Myocyte (in vitro differentiated cells): ENCODE measurements at places on chromosomes 12 and 14.
A peak's percentile ranks its signal among the peaks of the same experiment; 100 is the strongest.

DNA sequence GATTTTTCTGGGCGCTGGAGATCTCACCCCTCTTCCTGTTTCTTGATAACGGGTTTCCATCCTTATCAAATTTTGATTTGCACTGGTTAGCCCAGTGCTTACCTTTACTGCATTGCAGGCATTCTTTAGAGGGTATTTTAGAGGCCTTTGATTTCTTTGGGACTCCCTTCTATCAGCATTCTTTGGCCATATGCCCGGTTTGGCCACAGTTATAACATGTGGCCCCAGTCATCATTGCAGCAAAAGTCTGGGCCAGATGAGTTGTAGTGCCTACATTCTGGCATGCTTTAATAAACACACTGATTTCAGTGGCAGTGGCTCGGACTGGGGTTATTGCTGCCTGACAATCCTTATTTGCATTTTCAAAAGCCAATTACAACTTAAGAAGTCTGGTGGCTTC, 82.3 kb downstream of the KCNMB4 start:
- DNase-seq: peak; percentile 19

DNA sequence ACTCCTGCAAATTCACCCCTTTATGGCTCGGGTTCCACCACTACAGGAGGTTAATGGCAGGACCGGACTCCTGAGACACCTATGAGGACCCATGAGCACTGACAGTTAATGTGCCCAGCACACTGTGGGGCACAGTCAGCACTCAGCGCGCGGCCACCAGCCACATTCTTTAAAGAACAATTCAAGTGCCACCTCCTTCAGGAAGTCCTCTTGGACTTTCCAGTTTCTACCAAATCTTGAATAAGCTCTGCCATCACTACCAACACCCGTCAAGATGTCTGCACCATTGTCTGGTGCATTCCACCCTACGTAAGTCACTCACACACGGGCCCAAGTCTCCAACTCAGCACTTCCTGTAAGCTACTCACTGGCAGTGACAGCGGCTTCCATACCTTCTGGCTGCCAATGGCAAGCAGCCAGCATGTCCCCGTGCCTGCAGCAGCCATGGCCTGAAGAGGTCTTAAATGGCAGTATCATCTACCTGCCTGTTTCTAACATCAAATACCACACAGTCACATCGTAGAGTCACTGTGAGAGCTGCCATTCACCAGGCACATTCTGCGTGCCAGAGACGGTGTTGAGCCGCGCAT, 48.5 kb downstream of the CDC42BPB start:
- DNase-seq: no peak

- DNase-seq: peak; percentile 44
Measured at GRCh38 chr12:100927826-100928225, 133.2 kb downstream of the ANO4 start.

DNA sequence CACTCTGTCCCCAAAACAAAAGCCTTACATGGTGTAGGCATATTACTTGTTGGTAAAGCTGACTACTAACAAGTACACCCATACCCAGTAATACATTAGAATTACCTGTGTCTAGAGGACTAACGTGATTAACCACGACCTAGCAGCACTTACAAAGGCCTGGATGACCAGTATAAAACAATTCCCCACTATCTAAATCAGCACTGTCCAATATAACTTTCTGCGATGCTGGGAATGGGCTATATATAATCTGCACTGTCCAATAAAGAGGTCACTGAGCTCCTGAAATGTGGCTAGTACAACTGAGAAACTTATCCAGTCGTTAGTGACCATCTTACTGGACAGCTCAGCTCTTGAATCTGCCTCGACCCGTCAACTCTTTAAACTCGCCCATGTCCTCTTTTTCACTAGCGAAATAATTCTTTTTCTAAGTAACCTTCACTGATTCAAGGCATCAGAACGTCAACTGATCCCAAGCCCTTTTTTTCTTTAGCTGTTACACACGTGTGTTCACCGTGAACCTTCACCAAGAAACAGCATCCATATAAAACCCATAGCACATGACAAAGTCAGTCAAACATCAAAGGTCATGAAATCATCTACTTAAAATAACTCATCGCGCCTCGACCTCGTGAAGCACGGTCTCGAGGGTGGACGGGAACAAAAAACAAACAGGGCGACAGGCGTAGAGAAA, 905 bp upstream of the CIPC start:
- peak; percentile 81 for DNase-seq
